T-helper 9 cell (primary cell): ENCODE measurements at places on chromosomes 13 and 19.

DNA sequence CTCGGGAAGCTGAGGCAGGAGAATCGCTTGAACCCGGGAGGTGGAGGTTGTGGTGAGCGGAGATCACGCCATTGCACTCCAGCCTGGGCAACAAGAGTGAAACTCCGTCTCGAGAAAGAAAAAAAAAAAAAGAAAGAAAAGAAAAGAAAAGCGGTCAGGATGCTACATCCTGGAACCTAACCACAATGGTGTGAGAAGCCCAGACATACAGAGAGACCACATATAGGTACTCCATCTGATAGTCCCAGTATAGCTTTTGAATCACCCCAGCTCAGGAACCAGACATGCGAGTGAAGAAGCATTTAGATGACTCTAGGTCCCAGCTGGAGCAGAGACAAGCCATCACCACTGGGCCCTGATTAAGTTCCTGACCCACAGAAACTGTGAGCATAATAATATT, 3.2 kb downstream of the IFNL1 start:
- DNase-seq = no peak

DNA sequence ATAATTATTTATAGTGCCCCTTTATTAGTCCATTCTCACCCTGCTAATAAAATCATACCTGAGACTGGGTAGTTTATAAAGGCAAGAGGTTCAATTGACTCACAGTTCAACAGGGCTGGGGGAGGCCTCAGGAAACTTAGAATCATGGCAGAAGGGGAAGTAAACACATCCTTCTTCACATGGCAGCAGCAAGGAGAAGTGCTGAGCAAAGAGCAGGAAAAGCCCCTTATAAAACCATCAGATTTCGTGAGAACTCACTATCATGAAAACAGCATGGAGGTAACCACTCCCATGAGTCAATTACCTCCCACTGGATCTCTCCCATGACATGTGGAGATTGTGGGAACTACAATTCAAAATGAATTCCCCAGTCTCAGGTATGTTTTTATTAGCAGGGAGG, 89.9 kb upstream of the STARD13 start:
- no peak for DNase-seq

DNA sequence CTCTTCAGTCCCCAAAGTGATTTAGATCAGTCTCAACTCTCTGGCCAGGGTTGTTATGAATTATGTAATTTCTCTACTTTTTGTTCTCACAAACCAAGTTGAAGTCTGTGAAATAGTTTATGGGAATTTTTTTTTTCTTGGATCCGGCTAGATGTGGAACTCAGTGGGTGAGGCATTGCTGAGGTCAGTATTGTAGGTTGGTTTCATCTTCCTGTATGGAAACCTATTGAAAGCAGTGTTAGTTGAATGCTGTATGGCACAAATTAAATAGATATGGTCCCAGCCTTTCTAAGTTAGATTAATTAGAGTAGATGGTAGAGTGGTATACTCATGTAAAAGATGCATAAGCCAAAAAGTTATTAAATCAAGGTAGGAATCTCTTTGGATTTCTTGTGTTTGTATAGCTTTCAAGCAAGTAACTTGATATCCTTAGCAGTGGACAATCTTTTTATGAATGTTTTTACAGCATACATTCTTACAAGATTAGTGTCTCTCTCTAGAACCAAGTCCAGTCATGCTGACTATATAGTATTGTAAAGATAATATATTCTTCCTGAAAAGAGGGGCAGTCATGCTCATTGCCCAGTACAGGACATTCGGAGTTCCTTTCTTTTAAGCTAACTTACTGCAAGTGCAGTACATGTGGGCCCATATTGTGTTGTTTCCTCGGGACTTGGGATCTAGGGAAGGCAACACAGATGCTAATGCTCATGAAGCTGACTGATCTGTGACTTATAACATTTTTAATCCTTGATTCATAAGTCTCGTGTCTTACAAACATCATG, 2541.1 kb downstream of the PCDH9 start:
- DNase-seq = no peak

GRCh38 chr13:52903320-52903719, 54.9 kb upstream of the PCDH8 start:
- no peak for DNase-seq

- no peak for DNase-seq
Measured at GRCh38 chr13:21015284-21015683, 46.1 kb downstream of the LATS2 start.
